Stimulated activated CD8-positive, alpha-beta memory T cell treated with anti-CD3 and anti-CD28 coated beads, Interleukin-7, amount 100 ng/mL, for 48 hours (primary cell): ENCODE measurements at places on chromosomes 3 and 15.

DNA sequence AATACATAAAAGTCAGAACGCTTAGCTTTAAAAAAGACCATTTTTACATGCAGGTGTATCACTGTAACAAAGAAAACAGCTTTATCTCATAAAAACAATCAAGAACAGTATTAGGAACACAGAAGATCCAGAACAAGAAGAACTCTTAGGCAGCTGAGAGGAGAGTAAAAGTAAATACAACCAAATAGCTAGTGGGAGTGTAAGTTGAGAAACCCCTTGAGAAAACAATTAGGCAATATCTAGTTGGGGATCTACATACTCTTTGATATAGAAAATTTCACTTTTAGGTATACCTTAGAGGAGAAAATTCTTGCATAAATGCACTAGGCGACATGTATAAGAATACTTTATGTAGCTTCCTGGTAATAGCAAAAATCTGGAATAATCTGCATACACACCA lies 7.5 kb downstream of the TMF1 start:
- DNase-seq, result no peak

- no peak for DNase-seq
Observed at GRCh38 chr15:74134387-74135027, 4.1 kb downstream of the ISLR2 start.

DNA sequence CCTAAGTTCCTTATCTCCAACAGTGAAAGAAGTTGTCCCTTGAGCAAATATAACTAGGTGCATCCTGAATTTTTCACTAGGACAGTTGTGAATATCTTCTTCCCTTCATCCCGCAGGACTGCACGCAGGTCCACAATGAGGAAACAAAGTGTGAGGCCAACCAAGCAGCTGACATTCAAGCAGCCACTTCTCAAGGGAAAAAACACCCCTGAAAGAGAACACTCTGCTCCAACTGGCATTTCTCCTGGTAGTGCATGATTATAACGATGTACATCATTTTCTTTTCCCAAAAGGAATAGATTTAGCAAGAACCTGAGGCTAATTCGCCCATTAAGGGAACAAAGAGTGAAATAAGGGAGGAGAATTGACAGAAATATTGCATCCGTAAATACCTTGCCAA lies 74.5 kb downstream of the ANXA2 start:
- DNase-seq, result no peak

- DNase-seq, result no peak
Observed at GRCh38 chr15:52246686-52247431, 48.7 kb downstream of the MYO5C start.

DNA sequence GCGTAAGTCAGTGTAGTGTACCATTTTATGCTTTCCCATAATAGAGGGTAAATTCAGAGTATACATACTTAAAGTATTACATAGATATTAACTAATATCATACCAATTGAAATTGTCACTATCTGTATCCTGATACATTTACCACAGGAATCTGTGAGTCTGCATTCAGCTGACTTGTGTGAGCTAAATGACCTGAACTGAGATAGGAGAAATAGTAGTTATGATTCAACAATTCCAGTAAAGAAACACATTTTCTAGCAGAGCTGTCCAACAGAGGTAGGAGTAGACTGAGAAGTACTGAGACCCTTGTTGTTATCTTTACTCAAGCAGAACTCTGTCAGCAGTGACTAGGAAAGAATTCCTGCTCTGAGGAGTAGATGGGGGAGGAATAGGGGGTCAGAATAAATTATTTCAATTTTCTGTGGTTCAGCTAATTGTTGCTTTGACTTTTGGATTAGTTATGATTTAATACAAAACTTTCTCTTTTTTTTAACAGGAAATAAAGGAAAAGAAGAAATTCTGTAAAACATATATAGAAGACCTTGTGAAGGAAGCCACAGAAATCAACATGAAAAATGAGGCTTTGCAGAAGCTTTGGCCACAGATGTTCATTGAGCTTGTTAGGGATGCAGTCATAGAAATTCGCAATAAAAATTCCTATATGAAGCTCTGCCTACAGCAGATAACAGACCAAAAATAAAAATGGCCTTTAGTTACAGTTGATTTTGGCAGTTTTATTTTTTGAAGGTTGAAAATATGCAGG lies 66.2 kb upstream of the THSD4 start:
- DNase-seq, result no peak

DNA sequence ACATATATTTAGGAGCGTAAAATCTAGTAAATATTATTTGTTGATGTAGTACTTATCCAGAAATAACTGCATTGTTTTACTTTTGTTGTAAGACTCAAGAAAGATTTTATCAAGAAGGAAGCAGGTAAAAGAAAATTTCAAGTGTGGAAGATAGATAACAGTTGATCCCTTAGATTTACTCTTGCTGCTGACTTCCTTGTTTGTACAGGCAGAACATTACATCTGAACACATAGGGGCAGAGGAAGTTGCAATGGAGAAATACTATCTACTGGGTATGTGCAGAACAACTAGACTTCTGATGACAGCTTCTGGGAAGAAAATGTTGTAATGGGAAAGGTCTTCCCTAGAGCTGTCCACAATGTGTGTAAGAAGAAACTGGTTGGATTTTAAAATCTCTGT lies 350.6 kb downstream of the NLGN1 start:
- DNase-seq, result no peak

DNA sequence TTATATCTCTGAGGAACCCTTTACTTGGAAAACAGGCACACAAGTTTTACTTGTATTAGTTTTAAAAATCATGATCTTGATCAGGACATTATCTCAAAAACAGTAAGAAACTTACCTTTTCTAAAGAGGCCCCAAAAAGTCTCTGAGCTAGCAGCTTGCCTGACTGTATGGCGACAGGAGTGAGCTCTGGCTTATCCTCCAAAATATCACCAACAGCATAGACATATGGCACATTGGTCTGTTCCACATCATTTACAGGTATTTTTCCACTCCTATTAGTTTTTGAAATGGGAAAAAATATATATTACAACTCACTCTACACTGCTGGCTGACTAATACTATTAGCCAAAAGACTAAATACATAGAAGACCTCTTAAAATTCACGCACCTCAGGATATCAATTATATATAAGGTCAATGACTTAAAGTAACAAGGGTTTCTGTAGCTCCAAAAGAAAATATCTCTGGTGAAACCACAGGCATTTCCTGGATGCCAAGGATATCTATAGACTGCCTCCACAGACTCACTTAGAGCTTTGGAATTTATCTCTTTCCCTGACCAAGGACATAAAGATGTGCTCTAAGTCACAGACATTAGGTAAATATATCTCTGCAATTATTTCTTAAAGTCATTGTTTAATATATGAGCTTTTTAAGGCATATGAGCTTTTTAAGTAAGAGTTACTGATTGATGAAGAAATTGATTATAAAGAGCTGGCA lies 33.1 kb downstream of the TXNRD3 start:
- DNase-seq, result no peak

DNA sequence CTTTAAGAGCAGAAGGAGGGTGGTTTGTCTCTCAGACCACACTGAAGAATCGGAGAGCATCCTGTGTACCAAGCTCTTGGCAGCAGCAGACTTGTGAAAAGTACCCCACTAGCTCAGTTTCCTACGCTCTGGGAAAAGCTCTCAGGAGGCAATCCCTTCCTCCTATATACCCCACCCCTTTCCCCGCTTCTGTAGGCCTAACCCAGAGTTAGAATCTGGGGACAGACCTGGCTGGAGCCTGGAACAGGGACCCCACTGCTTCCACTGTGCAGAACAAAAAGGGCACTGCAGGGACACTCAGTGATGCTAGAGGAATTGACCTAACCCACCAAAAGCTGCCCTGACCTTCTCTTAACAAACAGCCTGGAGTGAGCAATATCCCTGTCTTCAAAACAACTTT lies 70.0 kb upstream of the CCDC39 start:
- DNase-seq, result no peak

DNA sequence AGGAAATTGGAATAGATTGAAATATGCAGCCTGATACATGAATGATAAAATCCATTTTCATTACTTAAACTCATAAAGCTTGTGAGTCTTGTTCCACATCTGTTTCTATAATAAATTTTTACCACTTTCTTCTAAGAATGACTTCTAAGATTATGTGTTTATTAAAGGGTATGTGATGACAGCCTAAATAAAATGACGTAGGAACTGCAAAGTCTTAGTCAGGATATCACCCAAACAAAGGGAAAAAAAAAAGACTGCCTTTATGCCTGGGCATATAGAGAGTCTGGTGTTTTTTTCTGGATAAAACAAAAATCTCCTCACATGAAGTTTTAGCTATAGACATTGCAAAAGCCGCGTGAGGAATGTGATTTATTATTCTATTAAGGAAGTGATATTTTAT lies 844.0 kb downstream of the DIPK2A start:
- DNase-seq, result no peak

- no peak for DNase-seq
Observed at GRCh38 chr3:163043074-163043473, 1546.5 kb downstream of the OTOL1 start.

- DNase-seq, result no peak
Observed at GRCh38 chr15:71685420-71685993, 124.8 kb upstream of the NR2E3 start.

- DNase-seq, result no peak
Observed at GRCh38 chr15:39165020-39165706, 415.7 kb upstream of the THBS1 start.

GRCh38 chr3:143628971-143629370 lies 219.3 kb downstream of the SLC9A9 start:
- no peak for DNase-seq

DNA sequence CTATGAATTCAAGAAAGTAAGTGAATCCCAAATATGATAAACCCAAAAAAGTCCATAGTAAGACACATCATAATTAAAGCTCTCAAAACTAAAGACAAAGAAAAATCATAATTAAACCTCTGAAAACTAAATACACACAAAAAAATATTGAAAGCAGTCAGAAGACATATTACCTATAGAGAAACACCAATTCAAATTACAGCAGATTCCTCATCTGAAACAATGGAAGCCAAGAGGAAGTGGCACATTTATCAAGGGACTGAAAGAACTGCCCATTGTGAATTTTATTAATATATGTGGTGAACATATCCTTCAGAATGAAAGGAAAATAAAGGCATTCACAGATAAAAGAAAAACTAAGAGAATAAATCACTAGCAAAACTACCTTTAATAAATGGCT lies 128.2 kb downstream of the SCAPER start:
- DNase-seq, result no peak

GRCh38 chr3:149145974-149146373 lies 16.5 kb downstream of the HPS3 start:
- no peak for DNase-seq

GRCh38 chr3:65251375-65251774 lies 563.6 kb upstream of the ADAMTS9 start:
- DNase-seq, result no peak

- no peak for DNase-seq
Observed at GRCh38 chr3:34676436-34676835, 878.0 kb downstream of the PDCD6IP start.

GRCh38 chr3:161682715-161683114 lies 186.1 kb downstream of the OTOL1 start:
- DNase-seq, result no peak

DNA sequence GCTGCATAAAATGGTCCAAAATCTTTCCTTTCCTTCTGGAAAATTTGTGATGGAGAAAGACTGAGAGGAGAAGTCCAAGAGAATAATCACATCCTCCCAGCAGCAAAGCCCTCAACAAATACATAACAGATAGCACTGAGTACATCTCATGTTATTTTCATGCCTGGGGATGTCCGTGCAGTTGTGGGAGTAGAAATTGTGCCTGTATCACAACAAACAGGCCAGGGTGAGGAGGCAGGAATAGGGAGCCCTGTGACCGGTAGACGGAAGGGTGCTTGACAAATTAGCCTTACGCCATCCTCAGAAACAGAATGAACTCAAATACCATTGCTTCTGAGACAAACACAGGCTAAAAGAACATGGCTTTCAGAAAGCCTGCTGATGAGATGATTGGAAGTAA lies 333.2 kb upstream of the UMPS start:
- no peak for DNase-seq

- DNase-seq, result no peak
Observed at GRCh38 chr15:51798281-51798680, 31.2 kb upstream of the TMOD3 start.

DNA sequence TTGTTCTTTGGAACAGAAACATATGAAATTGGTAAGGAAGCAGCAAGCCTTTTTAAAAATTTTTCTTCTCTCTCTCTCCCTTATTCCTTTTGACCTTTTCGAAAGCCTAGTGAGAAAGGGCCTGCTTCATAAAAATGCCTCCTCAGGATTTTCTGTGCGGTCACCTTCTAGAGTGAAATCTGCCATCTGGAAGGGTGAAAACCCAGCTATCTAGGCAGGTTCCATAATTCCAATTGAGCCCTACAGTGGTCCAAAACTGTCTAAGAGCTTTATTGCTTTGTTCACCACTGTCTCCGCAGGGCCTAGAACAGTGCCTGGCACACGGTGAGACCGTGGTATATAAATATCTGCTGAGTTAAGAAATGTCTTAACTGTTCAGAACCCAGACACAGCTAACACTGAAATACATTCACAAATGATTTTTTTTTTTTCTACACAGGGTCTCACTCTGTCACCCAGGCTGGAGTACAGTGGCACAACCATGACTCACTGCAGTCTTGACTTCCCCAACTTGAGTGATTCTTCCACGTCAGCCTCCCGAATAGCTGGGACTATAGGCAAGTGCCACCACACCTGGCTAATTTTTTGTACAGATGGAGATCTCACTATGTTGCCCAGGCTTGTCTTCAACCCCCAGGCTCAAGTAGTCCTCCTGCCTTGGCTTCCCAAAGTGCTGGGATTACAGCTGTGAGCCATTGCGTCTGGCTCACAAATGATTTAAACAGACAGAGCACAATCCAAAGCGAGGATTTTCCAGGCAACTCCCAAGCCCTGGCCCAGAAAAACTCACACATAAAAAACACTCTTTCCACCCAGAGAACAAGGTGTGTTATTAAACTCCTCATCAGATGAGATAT lies 64.4 kb downstream of the FRMD4B start:
- DNase-seq, result no peak

DNA sequence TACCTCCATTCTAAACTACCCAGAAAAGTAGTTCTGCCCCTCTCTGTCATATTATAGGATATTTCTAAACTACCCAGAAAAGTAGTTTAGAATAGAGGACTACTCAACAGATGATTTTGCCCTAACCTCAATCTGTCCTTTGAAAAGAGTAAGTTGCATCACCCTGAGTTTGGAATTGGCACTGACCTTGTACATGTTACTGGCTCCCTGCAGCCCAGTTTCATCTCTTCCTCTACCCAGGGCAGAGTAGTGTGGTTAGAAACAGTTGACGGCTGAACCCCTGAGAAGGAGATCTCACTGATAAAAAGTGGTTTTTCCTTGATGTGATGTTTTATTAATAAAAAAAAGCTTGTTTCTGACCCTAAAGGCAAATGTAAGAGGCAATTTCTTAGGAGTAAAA lies 340.5 kb upstream of the NECTIN3 start:
- no peak for DNase-seq

DNA sequence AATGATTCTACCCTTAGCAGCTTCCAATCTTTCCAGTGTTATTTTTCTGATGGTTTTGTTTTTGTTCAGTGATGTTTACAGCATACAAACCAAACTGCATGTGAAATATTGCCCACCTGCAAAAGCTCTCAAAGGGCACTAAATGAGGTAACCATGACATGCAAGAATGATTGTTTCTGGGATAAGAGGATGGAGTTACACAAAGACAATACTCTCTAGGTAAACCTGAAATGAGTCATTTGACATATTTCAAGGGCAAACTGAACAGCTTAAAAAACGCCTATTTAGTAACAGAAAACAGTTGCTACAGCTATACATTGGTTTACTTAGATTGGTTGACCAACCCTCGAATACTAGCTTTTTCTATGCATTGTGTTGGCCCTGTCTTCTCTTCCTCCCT lies 481.7 kb downstream of the ZPLD1 start:
- no peak for DNase-seq
